ENCODE measurements at places on chromosomes 5 and 9.
A peak's percentile ranks its signal among the peaks of the same experiment; 100 is the strongest.

- no peak for DNase-seq
These were observed 820 bp downstream of the FBP1 start for GRCh38 chr9:94638335-94639060.

- DNase-seq = no peak
These were observed 95.8 kb upstream of the ADAMTS16 start for GRCh38 chr5:5044247-5044840.

- no peak for DNase-seq
These were observed 123.1 kb downstream of the PAPPA start for GRCh38 chr9:116276651-116277121.

DNA sequence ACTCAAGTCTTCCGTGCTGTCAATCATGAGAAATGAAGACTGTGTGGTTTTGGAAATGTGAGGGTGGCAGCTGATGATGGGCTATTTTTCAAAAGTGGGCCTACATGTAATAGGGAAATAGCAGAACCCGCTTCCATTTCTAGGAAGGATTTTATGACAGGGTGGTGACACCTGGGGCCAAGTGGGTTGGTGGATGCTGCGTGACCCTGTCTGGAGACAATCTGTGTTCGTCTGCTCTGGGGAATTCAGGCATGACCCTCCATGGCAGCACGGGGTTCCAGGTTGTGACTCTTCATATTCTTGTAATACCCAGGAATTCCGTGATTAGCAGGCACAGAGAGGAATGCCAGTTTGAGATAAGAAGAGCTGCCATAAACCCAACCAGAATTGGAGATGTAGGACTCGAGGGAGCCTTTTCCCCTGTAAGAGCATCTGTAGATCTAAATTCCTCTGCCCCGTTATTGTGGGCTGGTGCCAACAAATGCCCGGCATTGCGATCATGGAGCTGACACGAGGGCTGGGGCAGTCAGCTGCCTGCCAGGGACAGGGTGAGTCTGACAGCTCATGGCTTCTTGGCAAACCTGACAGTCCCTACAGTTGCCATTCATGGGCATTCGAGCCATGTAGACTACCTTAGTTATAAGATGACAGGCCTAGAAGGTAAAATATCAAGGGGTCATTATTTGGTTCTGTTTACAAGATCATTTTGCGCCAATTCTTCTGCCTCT, 279.7 kb downstream of the GADD45G start:
- DNase-seq = no peak

DNA sequence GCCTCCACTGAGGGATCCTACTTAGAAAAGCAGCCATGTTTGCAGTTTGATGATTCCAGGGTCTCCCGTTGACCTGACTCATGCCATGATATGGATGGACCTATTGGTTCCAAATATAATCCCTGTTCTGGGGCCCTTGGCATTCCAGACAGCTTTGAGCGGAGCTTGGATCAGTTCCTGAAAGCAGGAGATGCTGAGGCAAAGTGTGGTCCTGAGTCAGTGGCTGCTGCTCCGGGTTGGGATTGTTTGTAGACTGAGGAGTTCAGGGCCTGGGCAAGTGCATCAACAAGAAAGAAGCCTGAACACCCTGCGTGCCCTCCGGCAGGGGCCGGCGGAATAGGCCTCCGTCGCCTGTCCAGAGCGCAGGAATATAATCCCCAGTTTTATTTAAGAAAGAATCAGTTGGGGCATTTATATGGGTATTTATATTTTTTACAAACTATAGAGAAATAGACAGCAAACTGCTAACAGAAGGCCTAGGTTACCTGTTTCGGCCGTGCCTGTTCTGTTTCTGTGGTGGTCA, 50.6 kb downstream of the LRSAM1 start:
- DNase-seq = no peak

DNA sequence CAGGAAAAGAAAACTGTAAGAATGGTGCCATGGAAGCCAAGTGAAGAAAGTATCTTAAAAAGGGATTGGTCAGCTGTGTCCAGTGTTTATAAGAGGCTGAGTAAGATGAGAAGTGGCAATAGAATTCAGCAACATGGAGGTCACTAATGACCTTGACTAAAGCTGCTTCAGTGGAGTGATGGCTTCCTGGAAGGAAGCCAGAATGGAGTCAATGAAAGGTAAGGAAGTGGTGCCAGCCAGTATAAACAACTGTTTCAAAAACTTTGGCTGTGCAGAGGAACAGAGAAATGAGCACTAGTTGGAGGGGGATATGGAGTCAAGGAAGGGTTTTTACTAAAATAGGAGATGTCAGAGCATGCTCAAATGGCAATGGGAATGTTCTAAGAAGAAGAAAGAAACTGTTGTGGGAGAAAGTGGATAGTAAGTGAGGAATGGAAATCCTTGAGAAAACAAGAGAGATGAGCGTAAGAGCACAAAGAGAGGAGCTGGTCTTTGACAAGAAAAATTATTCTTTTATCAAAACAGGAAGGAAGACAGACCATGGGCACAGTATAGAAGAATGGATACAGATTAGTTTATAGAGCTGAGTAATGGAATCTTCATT, 11.1 kb upstream of the NRG2 start:
- no peak for DNase-seq

DNA sequence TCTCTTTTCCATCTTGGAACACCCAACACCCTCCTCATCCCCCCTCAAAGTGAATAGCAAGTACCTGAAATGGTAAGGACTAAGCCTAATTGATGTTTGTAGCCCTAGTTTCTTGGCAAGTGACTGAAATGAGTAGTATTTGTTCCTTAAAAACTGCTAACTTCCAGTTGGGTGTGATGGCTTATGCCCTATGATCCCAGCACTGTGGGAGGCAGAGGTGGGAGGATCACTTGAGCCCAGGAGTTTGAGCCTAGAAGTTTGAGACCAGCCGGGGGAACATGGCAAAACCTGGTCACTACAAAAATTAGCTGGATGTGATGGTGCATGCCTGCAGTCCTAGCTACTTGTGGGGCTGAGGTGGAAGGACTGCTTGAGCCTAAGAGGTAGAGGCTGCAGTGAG, 44.1 kb downstream of the ZFR start:
- DNase-seq = no peak

GRCh38 chr5:121189342-121190305, 662.1 kb upstream of the FTMT start:
- DNase-seq = no peak

DNA sequence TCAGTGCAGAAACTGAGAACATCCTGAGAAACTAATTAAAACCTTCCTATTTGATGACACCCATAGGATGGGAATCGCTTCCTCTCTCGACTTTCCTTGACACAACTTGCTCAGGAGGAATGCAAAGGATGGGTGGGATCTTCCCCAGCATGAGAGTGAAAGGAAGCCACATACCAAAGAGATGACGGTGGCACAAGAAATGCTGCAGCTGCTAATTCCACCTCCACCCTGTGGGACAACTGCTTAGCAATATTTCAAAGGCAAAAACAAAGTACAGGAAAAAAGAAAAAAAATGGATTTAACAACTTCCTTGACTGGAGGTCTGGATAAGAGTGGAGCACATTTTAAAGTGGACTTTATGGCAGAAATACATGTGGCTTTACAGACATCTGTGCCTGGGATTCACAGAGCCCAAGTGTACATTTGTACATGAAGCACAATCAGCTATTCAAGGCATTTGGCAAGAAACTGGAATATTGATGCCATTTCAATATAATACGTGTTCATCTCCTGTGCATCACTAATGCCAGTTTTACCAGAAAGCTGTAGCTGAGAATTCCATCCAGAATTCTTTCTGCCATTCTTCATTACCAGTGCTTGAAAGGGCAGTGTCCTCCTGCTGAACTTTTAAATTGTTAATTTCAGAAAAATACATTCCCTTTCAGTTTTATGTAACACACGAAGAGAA, 359.2 kb upstream of the ACTBL2 start:
- no peak for DNase-seq

- no peak for DNase-seq
These were observed 33.3 kb downstream of the CD180 start for GRCh38 chr5:67163231-67163756.

DNA sequence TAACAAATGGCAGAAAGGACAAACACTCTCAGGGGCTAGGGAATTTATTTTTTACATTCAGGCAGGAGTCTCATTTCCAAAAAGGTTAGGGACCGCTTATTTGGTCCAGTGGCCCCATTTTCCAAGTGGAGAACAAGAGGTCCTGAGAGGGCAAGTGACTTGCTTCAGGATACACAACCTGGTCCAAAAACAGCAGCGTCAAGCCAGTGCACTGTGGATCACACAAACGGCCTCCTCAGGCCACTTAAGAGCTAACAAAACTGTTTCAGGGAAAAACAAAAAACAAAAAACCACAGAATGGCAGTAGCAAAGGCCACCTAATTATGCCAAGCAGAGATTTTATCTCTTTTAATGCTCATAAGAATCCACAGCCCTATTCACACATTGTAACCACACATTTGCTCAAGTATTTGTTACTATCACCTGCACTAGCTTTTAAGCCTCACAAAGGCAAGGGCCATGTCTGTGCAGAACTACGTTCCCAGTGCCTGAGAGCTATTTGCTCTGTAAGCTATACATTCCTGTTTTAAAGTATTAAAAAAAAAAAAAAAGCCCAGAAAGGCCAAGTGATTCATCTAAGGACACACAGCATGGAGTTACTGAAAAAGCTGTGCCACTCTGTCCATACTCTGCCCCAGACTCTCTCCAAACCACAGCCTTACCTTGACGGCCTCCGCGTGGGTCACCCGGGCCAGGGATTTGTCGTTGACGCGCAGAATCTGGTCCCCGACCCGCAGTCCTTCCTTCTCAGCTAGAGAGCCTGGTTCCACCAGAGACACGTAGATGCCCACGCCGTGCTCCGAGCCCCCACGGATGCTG, 1.5 kb downstream of the WHRN start:
- no peak for DNase-seq

- no peak for DNase-seq
These were observed 53.9 kb downstream of the BARX1 start for GRCh38 chr9:93900971-93901861.

- peak; percentile 72 for DNase-seq
These were observed 83.2 kb downstream of the FOXD1 start for GRCh38 chr5:73365301-73365853.

DNA sequence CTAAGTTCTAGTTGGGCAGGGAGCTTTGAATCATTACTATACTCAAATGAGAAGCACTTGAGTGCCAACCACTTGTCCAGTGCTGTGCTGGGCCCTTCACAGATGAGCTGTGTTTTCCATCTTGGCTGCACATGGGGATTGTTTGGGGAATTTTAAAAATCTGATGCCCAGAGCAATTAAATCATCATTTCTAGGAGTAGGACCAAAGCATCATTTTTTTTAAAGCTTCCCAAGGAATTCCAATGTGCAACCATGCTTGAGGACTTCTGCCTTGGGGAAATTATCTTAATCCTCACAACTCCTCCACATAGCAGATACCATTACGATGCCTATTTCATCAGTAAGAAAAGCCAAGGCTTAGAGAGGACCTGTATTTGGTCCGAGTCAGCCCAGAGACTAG, 131.4 kb downstream of the TMEM174 start:
- DNase-seq = no peak

GRCh38 chr9:114401344-114401743, 13.6 kb upstream of the AKNA start:
- DNase-seq = no peak

DNA sequence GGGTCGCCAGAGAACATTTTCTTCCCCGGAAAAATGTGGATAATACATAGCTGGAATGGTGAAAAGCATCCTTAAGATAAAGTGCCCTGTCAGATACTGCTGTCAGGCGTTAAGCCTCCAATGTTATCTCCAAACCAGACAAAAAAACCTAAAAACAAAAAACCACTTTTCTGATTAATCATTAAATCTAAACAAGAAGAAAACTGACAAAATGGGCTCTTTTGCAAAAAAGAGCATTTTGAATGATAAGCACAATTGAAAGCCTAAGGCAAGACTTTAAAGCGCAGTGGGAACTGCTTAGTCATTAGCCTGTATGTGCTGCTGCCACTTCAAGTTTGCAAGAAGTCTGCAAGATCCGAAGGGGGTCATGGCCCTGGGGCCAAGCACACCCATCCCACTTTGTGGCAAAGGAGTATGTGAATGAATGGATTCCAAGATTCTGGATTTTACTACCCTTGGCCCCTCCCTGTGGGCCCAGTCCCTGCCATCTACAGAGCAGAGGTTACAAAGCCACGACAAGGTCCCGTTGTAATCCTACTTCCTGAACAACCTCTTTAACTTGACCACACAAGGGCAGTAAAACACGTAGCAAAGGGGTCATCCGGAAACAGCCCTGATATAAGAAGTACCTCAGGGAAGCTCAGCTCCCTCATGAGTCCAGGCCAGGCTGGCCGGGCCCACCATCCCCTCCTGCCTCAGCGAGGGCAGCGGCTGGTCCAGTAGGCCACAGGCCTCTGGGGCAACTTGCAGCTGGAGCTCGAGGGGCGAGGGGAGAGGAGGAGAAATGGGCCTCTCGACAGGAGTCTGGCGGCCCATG, 29.7 kb downstream of the SHB start:
- no peak for DNase-seq

DNA sequence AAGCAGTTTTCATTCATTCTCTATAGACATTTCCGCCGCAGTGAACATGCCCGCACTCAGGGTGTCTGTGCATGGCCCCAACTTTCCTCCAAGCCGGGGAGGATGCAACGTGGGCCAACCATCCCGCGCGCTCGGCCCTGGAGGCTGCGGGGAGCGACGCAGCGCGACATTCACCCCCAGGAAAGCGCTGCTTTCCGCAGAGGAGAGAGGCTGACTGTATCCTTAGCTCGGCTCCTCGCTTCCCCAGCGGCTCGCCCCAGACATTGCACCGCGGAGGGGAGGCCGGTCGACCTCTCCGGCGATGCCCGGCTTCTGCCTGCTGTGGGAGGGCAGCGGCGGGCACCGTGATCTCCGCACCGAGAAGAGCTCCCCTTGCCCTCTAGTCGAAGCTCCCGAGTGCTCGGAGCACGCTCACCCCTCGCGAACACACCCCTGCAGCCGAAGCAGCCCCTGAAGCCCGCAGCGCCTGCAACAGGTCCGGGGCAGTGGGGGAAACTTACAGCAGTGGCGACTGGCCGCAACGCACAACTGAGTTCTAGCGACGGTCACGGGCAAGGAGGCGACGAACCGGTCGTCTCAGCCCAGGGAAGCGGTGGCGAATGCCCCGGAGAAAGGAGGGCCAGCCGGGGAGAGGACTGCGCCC, 600 bp downstream of the ENC1 start:
- no peak for DNase-seq

DNA sequence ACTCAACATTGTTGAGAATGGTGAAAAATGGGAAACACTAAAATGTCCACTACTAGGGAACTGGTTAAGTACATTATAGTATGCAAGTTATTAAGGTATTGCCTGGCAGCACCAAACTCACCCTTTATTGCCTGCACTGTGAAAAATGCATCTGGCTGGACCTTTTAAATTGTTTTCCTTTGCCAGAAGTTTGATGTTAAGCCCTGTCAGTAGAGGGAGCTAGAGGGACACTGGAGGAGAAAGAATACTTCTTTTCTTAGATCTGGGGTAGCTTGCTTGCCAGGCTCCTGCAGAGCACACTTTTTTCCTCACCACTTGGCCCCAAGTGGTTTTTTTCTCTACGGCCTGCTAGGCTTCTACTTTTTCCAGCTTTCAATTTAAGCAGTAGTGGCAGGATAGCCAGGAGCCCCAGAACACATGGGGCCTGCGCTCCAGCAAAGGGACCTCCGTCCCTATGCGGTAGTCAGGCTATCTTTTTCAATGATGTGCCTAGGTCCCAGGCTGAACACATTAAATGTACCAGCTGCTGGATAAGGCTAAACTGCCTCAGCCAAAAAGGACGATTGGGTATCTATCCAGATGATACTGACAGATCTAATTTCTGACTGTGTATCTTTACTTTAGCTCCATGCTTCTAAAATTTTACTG, 8.0 kb upstream of the HABP4 start:
- DNase-seq = no peak

- DNase-seq = no peak
These were observed 33.6 kb downstream of the TMOD1 start for GRCh38 chr9:97534961-97535594.

- no peak for DNase-seq
These were observed 10.0 kb downstream of the SLIT3 start for GRCh38 chr5:169290895-169291294.
